ENCODE measurements at places on chromosomes 11 and 22. TPM values are rescaled to one million over a fixed set of nuclear protein-coding genes. Genes with fewer than 3 reads are reported as not detected.

GRCh38 chr11:17014833-17015626, 816 bp upstream of the PLEKHA7 start:
- no peak for DNase-seq

The SLC5A4 gene
- 0.81 TPM for total RNA-seq

The RAPSN gene
- 0.35 TPM for total RNA-seq

GRCh38 chr22:42716221-42716620, 4.4 kb downstream of the A4GALT start:
- no peak for DNase-seq

The NELL1 gene
- 0.29 TPM for total RNA-seq

The BTG4 gene
- not detected for total RNA-seq

- DNase-seq = no peak
Measured at GRCh38 chr11:46003572-46003971, 81.1 kb downstream of the LARGE2 start.

The CASP12 gene
- 2.0 TPM for total RNA-seq

The TNKS1BP1 gene
- 226 TPM for total RNA-seq

GRCh38 chr11:114172871-114173444, 113.4 kb downstream of the ZBTB16 start:
- DNase-seq = no peak

The MMP27 gene
- total RNA-seq = not detected
